ENCODE measurements at places on chromosomes 5 and 9. TPM values are rescaled to one million over a fixed set of nuclear protein-coding genes. Genes with fewer than 3 reads are reported as not detected.

DNA sequence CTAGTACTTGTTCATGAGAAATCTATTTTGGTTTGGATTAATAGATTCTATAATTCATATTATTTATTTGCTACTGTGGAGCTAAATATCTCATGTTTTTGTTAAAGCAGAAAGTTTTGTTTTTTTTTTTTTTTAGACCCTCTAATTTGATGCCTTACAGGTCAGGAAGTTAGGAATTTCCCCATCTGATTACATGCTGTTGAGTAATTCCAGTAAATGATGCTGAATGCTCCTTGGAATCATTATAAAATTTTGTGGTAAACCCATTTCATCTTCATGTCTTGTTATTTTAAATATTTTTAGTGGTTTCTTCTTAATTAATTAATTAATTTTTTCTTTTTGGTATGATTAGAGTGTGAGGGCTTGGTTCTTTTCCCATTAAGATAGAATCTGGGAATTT, 35.6 kb downstream of the NNT start:
- no peak for DNase-seq

- DNase-seq, result no peak
These were observed 264.7 kb upstream of the CCNG1 start for GRCh38 chr5:163172540-163173338.

DNA sequence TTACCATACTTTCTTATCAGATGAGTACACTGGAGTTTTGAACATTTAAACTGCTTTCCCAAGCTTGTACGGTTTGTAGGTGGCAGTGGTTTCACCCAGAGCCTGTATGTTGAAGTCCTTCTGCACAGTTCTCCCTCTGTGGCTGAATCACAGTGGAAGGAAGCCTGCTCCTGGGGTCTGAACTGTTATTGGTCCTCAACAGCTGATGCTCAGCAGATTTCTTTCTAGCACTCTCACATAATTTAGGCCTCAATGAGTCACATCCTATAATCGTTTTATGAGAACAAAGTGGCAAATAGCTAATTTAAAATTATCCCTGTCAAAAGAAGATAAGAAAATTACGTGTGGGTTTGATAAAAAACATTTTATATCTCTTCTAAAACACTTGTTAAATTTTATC, 229.7 kb downstream of the TLE4 start:
- DNase-seq, result no peak

Gene AHRR
- 56.1 TPM for total RNA-seq

DNA sequence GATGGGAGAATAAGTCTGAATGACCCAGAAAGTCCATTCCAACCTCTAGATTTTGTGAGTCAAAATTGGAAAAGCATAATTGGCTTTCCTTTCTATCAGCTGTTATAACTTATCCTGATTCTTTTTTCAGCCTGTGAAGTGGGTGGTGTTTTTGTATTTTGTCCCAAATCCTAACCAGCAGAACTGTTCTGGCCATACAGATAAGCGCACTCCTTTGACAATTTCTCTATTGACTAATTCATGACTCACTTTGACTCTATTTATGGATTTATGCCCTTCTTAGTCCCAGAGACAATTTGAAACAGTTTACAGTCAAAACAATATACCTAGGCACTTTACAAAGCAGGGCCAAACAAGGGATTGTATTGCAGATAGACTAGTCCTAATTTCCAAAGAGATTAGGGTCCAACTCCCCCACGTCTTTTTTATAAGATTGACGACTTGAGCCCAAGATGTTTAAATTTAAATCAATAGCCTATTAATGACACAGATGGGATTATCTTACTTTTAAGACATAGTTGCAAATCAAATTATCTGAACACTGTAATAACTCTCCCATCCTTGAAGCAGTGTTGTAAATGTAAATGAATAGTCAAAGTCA, 301.7 kb upstream of the SEMA6A start:
- DNase-seq, result no peak

DNA sequence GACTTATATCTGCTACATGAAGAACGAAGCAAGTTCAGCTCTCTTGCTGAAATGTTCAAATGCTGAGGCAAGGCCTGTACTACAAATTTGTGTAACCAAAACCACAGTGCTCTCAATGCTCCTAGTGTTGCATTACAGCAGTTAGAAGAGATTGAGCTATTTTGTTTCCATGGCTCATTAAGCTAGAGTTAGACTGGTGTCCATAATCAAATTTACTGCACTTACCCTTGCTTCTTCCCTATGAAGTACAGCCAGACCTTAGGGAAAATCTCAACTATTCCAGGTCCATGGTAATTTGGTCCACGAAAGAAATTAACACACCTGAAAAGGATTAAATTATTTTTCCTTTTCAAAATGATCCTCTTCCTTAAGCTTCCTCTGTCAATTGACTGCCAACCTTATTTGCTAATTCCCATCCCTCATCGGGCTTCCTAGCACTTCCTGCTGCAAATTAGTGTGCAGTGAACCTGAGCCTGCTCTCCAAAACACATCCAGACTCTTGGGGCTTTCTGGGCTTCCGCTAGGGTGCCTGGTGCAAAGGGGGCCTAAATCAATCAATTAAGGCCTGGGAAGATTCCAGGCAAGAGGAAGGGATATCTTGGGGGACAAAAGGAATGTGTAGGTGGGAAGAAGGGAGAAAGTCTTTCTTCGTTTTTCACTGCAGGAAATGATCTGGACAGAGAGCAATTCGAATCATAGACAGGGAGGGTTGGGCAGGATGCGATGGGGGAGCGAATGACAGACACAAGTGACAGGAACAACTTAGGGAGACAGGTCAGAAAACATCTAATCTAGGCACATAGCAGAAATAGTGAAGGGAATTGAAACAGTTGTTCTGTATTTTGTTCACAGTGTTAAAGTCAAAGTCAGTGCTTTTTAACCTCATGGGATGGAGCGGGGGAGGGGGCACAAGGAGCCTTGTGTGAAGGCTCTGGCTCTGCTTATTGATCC, 542.4 kb downstream of the RAB3C start:
- peak; percentile 49 for DNase-seq

- no peak for DNase-seq
These were observed 77.0 kb downstream of the SEMA6A start for GRCh38 chr5:116497631-116498030.

DNA sequence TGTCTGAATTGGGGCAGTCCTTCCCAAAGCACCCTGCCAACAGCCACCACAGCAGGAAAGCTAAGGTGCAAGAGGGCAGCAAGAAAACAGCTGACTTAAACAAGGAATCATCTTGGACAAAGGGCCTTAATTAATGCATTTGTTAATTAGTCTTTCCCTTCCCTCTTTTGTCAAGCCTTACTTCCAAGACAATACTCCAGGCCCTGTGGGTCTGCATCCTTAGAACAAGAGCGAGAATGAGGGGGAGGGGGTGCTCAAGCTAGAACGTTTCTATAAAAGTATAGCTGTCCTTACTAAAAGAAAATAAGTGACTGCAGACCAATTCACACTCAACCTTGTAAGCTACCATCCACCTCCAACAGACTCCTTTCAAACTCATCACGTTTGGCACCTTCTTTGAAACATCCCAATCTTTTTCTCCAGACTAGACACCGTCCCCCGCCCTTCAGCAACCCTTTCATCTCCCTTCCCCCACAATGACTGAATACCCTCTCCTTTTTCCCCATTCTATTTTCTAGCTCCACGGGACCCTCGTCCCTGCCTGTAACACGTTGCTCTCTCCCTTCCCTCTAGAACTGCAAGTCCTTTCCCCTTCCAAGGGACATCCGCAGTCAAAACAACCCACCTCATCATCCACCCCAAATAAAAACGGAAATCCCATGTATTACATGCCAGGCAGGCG, 85.7 kb upstream of the RNF38 start:
- DNase-seq, result no peak

GRCh38 chr5:68479524-68479923, 264.0 kb downstream of the PIK3R1 start:
- no peak for DNase-seq

Data from activated CD8-positive, alpha-beta T cell treated with anti-CD3 and anti-CD28 coated beads, Interleukin-2, amount 10 ng/mL, durations not matched to agents 7 days and 5 days (primary cell).